CD4-positive, alpha-beta T cell (primary cell): ENCODE measurements at places on chromosomes 3 and 15. TPM values are rescaled to one million over a fixed set of nuclear protein-coding genes. Genes with fewer than 3 reads are reported as not detected.

The GUCA1C gene
- not detected for total RNA-seq

The AGTR1 gene
- total RNA-seq: not detected

The GOLGA6L10 gene
- 0.93 TPM for total RNA-seq

The GOLGA8S gene
- 0.14 TPM for total RNA-seq

The GOLGA6A gene
- total RNA-seq: 0.16 TPM

The APOD gene
- total RNA-seq: not detected

The CHRM5 gene
- total RNA-seq: not detected

The RTP3 gene
- total RNA-seq: not detected

The P2RY1 gene
- 0.11 TPM for total RNA-seq

The SLC24A5 gene
- not detected for total RNA-seq

The CCR9 gene
- total RNA-seq: 7.4 TPM

The IGDCC3 gene
- not detected for total RNA-seq

The CKMT1A gene
- not detected for total RNA-seq

The GOLGA8T gene
- not detected for total RNA-seq

The CHCHD4 gene
- total RNA-seq: 1.1 TPM
